ENCODE measurements at places on chromosomes 12 and 14.

- DNase-seq: no peak
Measured at GRCh38 chr12:32166510-32166909, 59.9 kb downstream of the BICD1 start.

DNA sequence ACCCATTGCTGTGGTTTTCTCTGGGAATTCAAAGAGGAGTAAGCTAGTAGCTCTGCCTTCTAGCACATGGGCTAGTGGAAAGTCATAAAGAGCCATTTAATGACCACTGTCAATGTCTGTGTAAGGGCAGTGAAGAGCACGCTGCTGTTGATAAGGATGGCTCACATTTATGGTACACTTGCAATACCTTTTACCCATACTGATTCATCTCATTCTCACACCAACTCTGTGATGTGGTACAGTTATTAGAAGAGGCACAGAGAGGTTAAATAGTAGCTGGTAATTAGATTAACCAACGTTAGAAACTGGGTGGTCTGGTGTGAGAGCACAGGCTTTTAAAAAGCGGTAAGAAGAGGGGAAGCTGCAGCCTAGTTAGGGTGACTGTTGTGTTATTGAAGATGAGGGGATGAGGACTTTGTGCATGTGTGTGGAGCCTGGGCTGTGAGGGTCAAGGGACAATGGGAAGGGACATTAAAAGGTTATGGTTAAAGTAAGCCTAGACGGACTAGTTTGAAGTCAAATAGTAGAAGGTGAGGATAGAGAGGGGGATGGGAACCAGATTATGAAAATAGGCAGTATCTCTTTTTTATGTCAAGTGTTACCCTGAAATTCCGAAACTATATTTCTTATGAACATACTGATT, 25.2 kb downstream of the RASSF3 start:
- no peak for DNase-seq

- no peak for DNase-seq
Measured at GRCh38 chr14:22996768-22997654, 12.9 kb downstream of the C14orf93 start.

DNA sequence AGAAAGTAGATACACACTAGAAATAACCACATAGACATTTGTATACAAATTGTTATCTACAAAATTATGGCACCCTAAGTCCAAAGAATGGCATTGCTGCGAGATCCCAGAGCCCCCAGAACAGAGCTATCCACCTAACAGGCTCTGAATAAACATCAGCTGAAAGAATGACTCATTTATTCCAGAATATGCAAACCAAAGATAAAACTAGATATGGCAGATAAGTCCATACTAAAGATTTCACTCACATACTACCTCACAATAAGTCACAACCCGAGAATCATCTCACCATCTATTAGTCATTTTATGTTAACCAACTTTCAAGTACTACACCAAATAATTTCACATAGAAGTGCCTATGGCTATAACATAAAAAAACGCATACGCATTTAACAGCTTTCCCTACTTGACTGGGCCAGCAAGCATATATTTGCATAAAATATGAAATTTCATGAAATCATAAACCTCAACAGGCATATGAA, 5.6 kb downstream of the CNIH1 start:
- DNase-seq: peak; percentile 57

GRCh38 chr12:56461235-56462159, 6.9 kb upstream of the SPRYD4 start:
- no peak for DNase-seq

DNA sequence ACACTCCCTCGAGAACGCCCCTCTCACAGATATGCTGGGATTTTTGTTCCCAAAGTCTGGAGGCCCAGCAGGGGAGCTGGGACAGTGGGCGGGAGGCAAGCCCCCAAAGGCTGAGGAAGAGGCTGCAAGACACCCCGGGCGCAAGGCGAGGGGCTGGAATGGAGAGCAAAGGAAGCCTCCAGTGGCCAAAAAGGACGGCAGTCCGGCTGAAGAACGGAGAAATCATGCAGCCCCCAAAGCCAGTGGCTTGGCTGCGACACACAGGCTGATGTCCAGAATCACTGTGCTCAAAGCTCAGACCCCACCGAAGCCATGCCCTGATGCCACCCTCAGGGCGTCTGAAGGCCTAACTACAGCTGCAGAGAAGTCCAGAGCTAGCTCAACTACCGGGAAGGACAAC, 10.9 kb downstream of the CLBA1 start:
- DNase-seq: no peak

- DNase-seq: no peak
Measured at GRCh38 chr12:99680276-99680675, 32.7 kb downstream of the GARIN6 start.

DNA sequence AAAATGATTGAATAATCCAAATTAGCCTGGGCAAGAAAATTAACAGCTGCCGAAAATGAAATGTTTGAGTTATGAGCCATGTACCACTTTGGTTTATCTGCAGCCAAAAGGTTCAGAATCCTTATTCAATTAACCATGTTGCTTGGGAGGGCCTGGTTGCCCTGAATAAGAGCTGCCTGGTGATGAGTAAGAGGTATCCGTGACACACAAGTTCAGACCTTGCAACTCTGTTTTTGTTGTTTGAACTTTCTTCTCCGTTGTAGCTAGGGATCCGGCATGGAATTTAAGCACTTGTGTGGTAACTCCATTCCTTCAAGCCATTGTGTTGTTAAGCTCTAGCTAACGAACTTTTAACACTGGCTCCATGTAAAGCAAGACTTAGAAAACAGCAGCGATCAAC, 35.7 kb downstream of the FOXA1 start:
- DNase-seq: no peak

DNA sequence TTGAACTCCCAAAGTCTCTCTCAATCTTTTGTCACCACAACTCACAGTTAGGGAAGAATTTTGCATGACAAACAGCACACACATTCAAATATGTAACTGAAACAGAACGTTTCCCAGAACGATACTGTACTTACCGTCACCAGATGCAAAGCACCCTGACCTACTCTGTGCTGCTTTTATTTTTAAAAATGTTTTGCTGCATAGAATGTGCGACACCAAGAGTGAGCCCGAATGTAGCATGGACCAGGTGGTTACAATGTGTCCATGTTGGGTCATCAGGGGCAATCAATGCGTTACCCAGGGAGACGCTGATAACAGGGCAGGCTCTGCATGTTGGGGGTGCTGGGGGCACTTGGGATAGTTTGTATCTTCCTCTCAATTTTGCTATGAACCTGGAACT, 14.6 kb upstream of the EIF5 start:
- DNase-seq: no peak

- DNase-seq: no peak
Measured at GRCh38 chr12:89782807-89783206, 74.2 kb upstream of the ATP2B1 start.

- DNase-seq: no peak
Measured at GRCh38 chr14:60089221-60089620, 2.5 kb upstream of the PCNX4 start.

GRCh38 chr12:39329018-39329417, 113.9 kb downstream of the KIF21A start:
- peak; percentile 65 for DNase-seq

DNA sequence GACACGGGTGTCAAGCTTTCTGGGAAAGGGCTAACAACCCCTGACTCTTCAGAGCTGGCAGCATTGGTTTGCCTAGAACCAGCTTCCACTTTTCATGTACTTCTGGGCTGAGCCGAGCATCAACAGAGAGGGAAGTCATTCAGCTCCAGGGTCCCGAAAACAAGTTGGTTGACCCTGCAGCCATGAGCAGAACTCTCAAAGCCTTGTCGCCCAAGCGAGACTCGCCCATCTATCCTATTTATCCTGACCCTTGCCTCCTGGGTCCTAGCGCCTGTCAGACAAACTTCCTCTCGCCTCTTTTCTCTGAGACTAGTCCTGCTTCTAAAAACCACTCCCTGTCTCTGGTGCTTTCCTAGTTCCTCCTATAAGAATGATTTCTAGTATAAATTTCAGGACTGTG, 47.9 kb downstream of the ASCL4 start:
- DNase-seq: no peak

- no peak for DNase-seq
Measured at GRCh38 chr12:97801471-97802059, 339.0 kb downstream of the RMST start.

DNA sequence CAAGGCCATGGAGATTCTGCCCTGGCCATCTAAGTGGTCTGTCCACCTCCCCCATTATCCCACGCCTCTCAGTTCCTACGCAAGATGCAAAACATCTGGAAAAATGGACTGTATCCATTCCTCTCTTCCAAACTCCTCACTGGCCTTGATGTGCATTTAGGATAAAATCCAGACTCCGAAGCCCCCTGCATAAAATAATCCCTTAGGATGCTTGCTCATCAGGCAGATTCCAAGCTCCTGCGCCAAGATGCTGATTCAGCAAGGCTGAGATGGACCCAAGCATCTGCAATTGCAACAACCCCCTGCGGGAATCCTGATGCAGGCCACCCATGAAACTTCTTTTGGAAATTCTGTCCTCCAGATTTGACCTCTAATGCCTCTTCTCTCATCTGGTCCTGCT, 81.6 kb downstream of the SPRING1 start:
- no peak for DNase-seq

GRCh38 chr12:78949532-78949931, 85.0 kb downstream of the SYT1 start:
- no peak for DNase-seq

DNA sequence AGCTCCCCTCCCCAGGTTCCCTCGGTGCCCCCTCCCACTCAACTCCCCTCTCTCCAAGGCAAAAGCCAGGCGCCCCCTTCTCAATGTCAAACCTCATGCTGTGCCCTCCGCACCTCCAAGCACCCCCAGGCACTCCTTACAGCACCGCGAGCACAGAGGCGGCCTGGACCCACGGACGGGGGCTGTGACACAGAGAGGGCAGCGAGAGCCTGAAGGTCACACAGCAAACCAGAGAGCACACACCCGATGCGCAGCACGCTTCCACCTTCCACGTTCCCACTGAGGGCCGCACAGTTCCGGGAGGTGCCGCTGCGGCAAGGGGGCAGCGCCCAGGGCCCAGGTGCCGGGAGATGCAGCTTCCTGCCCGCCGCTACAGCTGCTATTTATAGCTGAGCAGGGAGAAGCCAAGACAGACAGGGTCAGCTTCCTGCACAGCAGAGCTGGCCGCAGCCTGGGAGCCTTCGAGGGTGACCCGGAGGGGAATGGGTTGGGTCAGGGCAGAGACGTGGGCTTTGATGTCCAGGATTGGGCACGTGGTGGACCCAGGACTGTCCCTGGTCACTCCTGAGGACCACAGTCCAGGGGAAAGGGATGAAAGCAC, 12.9 kb downstream of the NCOR2 start:
- DNase-seq: no peak

DNA sequence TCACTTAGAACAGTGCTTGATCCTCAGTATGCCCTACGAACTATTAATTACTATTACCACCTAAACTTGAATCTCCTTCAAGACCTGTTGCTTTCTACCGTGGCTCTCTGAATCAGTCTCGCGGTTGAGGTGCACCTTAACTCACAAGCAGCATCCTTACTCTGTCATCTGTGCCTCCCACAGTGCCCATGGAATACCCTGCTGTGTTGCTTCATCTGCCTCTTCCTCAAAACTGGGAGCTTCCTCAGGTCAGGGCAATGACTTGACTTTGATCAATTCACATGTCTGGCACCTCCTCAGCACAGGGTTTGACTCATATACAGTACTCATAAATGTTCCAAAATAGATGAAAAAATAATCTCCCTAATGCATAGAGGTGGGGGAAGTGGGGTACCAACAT, 305.9 kb downstream of the NUAK1 start:
- DNase-seq: no peak

DNA sequence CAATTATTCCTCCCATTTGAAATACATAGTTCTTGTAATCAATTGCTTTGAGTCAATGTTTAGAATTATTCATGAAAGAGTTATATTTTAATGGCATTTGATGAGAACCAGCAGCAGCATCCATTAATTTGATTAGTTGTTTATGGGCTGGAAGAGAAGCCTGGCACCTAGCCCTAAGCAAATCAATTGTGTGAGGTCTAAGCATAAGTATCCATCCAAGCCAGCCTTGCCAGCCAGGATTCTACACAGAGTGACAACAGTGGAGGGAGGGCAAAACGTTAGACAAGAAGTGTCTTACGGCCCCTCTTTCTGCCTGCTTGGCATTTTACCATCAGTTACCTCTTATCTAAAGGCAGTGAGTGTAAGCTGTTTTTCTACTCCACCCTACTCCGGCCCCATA, 478.5 kb downstream of the NELL2 start:
- no peak for DNase-seq

- no peak for DNase-seq
Measured at GRCh38 chr14:68935761-68936214, 43.3 kb downstream of the ACTN1 start.

- DNase-seq: peak; percentile 79
Measured at GRCh38 chr12:96399120-96399918, 920 bp downstream of the CDK17 start.

DNA sequence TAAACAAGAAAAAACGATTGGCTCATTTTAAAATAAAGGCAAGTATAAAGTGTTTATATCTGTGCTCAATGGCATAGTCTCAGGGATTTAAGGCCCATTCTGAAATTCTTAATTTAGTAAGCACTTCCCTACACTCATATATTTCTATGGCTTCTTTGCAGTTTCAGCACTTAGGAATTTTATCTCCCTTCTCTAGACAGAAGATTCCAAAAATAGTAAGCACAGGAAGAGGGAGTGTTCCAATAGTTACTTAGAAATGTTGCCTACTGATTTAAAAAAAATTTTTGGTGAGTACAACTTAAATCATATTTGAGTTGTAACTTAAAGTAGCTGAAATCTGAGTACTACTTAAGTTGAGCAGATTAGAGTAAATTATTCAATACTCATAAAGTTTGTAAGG, 19.8 kb downstream of the INSM2 start:
- peak; percentile 75 for DNase-seq

DNA sequence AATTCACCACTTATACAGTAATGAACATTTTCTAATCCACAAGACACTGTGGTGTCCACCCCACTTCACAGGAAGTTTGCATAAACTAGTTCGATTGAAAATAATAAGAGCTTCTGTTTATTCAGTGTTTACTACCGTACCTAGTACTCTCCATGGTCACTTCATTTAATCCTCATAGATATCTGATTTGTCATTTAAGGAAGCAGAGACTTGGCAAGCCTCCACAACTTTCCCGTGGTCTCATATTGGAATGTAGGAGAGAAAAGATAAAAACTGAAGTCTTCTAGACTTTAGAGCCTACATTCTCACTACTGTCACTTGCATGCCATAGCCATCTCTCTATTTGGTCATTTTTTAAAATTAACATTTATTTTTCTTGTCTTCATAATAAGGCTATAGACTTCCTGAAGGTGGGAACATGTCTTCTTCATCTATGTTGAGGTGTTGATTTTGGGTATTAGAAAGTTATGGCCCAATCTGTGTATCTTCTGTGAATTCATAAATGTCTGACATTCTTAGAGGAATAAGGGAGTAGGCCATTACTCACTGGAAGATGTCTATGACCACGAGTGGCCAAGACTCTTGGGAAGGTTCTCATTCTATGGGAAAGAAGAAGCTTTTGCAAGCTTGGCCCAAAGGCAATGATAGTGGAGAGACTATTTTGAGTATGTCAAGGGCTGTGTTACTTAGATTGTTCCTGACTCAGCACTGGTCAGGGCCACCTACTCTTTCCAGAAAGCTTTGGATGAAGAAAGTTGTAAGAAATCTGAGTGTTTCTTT, 423.7 kb downstream of the LRIG3 start:
- DNase-seq: peak; percentile 13
